ENCODE measurements at places on chromosomes 13 and 19. TPM values are rescaled to one million over a fixed set of nuclear protein-coding genes. Genes with fewer than 3 reads are reported as not detected.

The CRB3 gene
- not detected for total RNA-seq

DNA sequence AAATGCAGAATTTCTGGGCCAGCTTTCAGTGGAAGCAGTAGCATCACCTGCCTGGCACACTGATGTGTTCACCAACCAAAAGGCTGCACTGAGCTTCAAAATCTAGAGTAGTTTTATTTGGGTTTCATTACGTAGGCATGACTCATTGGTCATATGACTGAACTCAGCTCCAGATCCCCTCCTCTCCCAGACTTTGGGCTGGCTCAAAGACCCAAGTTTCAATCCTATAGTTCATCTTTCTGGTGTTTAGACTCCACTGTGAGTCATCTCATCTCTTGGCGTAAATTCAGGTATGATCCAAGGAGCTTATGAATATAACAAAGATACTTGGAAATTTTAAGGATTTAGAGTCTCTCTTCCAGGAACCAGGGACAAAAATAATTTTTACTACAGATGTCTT lies 17.7 kb downstream of the ZMYM5 start:
- no peak for DNase-seq

The FFAR1 gene
- total RNA-seq = not detected

DNA sequence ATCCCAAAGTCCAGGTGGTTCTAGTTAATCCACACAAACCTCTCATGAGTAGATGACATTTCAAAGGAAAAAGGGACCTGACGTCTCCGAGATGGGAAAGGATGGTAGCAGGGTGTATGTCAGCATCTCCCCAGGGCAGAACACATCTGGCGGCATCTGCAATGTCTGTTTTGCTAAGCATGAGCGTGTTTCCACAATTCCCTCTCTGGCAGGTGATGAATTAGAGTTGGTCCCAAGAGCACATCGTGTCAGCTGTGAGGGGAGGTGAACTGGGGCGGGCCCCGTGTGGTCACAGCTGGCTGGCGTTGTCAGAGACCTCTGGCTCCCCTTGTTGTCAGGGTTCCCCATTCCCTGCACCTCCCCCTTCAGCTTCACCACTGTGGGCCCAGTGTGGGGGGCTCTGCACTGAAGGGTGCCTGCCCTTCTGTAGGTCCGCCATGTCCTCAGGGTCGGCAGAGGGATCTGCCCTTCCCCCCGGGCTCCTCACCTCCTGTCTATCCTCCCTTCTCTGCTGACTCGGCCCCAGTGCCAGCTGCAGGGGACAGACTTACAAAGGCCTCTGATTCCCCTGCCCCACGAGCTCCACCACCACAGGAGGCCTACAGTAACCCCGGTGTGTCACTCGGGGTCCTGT lies 58.2 kb downstream of the CDADC1 start:
- no peak for DNase-seq

DNA sequence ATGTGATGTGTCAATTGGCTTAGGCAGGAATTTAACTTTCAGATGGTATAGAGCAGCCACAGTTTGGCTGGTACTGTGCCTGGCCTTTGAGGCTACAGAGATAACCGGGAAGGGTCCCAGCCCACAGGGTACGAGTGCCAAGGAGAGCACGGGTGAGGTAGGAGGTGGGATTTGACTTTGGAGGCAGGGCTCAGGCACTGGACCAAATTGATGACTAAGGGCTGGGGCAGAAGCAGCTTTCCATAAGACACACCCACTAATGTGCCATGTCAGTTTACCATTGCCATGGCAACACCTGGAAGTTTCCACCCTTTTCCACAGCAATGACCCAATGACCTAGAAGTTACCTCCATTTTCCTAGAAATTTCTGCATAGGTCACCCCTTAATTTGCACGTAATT lies 466.2 kb downstream of the TSHZ3 start:
- DNase-seq = no peak

DNA sequence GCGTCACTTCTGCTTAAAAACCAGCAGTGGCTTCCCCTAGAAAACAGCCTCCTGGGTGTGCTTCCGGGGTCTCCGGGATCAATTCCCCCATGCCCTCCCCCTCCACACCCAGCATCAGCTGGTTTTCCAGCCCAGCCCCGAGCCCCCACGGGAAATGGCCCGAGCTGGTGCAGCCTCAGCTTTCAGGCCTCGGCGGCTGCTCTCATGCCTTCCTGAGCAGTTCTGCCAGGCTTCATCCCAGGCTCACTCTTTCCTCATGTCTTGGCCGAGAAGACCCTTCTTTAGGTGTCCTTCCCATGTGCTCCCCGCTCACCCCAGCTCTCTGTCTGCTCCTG lies 103.1 kb upstream of the RNF113B start:
- no peak for DNase-seq

The PSG11 gene
- total RNA-seq = not detected

DNA sequence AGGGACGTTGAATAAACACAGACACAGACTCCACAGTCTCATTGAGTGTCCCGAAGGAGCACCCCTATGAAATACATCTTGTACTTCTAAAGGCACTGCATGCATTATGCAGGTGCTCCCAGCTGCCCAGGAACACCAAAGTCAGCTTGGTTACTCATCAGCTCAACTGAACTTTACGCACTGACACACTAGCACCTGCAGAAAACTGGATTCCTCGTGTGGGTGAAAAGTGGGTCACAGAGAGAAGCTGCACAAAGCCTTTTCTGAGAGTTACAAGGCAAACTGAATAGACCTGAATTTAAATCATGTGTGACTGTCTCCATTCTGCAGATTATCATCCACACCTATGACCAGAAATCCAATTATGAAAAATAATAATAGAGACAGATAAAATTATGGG lies 527.5 kb upstream of the NBEA start:
- no peak for DNase-seq

- no peak for DNase-seq
Measured at GRCh38 chr13:100630555-100630954, 42.0 kb upstream of the GGACT start.

The CYP2S1 gene
- 0.83 TPM for total RNA-seq

- DNase-seq = peak; percentile 88
Measured at GRCh38 chr19:36604656-36605100, 435 bp upstream of the ZNF382 start.

DNA sequence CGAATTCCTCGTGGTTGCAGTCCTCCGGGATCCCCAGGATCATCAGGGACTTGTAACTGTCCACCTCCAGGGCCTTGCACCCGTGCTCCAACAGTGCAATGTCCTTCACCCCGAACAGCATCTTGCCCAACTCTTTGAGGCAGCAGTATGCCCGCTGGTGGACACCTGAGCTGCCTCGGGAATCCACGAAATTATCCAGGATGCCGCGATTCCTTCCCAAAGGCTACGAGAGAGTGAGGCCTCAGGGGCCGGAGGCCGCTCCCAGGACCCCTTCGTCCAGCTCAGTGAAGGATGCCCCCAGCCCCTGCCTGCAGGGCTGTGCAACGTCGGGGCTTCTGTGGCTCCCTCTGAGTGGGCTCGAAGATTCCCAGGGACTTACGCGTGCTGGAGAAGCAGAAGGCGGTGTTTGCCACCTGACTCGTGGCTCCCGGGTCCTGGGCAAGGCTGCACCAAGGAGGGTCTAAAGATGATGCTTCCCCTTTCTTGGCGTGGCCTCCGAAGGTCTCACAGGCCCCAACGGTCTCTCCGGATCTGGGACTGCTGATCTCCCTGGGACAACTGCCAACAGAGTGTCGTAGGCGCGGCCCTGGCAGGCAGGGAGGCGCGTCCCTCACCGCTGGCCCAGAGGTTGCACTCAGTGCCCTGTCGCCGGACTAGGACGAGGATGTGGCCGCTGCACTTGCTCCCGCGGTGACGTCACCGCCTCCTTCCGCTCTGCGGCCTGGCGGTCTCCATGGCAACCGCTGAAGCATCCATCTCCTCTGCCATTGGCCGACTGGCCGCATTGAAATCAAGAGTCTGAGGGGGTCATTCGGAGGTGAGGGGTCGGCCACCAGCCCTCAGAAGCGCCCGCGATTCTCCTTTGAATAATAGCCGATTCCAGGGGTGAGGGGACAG lies at the start of gene PNMA8C:
Gene PNMA8C (minus strand): TSS at position 698 of the 897 bp plus-strand sequence. CDS start 577 bp downstream, at position 121.
- DNase-seq = peak; percentile 81

DNA sequence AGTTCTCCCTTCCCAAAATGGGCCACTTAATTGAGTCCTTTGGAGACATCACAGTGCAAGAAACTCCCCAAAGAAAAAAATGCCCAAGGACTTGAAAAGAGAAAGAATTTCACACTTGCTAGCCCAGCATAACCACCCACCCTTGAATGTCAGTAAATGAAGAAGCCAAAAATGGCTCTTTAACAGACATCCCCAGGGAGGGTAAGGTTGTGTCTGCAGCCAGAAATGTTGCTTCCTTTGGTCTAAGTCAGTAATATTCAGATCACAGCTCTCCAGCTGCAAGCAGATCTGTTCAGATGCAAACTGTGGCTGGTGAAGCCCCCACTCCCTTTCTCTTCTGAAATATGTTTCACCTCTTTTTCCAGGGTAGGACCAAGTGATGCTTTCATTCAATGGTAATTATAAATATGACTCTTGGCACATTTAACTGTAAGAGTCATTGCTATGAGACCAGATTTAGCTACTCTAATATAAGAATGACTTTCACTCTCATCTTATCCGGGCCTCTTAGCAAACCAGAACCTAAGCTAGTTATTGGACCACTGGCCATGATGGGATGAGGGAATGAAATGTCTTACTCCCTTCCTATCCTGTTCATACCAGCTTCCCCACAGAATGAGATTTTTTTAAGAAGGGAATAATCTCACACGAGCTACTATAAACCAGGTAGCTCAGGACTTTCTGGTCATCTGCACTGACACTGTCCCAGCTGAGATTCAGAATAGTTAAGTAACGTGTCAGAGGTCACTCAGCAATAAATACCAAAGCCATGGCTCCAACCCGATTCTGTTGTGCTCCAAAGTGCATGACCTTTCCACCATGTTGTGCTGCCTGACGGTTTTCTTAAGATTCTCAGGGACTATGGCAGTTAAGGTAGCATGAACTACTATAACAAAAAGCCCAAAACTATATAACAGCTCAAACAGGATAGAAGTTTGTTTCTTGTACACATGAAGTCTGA lies 234.1 kb downstream of the FOXO1 start:
- no peak for DNase-seq

The ZSCAN5A gene
- 8.2 TPM for total RNA-seq

The CCDC70 gene
- not detected for total RNA-seq

GRCh38 chr19:8377598-8377997 lies 12.6 kb upstream of the RAB11B start:
- no peak for DNase-seq

DNA sequence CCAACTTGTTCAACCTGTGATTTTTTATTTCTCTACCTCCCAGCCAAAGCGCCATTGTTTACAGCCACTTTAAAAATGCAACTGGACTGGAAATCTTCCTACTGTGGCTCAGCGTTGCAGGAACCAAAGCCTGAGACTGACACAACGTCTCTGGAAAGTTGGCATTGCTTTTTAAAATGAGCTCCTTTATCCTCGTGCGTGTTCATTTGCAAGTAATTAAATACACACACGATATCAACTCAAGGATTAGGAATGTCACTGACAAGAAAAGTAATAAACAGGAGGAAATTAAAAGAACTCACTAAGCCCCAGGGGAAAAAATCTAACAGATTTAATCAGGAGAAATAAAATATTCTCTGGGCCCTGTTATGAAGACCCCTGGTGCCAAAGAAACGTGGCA lies 184.6 kb upstream of the IRS2 start:
- DNase-seq = no peak

GRCh38 chr13:93714171-93714570 lies 487.6 kb downstream of the GPC6 start:
- DNase-seq = no peak

The MBD3L3 gene
- not detected for total RNA-seq

The RASIP1 gene
- 0.26 TPM for total RNA-seq

DNA sequence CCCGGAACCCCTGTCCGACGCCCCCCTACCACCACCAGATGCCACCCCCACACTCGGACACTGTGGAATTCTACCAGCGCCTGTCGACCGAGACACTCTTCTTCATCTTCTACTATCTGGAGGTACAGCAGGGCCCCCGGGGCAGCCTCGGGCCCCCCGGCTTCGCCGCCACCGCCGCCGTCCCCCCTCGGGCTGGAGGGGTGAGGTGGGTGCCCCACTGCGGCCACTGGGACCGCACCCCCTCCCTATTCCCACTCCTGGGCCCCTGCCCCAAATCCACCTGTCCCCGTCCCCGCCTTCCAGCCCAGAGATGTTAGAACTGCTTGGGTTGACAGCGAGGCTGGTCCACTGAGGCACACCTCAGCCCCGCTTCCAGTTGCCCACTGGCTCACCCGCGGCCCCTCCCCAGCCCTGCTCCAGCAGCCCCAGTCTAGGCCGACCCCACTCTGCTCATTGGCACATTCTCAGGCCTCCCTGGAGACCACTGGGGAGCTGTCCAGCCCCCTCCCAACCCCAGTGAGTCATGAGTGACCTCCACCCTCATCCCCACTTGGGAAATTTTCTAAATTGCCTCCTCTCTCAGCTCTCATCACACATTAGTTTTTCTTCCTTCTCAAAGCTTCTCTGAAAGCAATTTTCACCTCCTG lies 6.5 kb downstream of the LENG1 start:
- DNase-seq = no peak

- peak; percentile 40 for DNase-seq
Measured at GRCh38 chr19:32287811-32288227, 57.6 kb upstream of the ZNF507 start.

DNA sequence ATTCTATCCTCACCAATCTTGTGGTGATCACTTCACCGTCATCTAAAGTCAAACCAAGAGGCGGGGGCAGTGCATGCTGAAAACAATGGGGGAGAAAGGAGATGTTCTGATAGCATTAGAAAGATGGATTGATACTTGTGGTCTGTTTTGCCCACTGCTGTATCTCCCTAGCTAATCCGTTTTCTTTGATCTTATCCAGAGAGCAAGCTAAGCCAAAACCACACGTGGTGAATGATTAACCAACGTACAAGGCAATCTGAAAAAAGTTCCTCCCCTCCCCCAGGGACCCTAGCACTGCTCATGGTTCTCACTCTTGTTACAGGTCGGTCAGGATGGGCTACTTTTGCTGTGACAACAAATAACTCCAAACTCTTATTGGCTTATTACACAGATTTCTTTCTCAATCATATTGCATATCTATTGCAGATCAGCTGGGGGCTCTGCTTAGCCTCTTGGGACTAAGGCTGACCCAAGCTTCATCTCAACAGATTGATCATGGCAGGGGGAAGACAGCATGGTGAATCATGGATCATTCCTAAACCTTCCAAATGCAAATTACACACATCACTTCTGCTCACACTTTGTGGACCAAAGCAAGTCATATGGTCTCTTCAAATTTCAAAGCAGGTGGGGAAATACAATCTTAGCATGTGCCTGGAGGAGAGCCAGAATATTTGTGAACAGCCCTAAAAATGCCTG lies 11.9 kb upstream of the C13orf42 start:
- no peak for DNase-seq

- DNase-seq = peak; percentile 39
Measured at GRCh38 chr19:17671906-17672305, 16.2 kb downstream of the UNC13A start.

DNA sequence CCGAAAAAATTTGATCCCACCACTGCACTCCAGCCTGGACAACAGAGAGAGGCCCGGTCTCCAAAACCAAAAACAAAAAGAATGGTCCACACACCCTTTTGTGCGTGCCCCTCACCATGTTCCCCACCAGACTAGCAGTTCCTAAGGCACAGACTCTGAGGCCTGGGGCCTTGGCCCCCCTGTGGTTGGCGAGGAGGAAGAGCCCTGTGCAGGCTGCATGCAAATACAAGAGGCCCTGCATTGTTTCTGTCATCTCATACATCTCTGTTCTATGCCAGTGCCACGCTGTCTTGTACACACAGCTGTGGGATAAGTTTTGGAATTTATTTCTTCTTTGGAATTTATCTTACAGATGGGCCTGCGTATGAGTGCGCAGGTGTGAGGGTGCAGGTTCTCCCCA lies 4.7 kb upstream of the YJEFN3 start:
- DNase-seq = no peak
